ENCODE measurements at places on chromosomes 6 and 20.

- no peak for DNase-seq
Measured at GRCh38 chr6:296151-297122, 4.2 kb downstream of the DUSP22 start.

DNA sequence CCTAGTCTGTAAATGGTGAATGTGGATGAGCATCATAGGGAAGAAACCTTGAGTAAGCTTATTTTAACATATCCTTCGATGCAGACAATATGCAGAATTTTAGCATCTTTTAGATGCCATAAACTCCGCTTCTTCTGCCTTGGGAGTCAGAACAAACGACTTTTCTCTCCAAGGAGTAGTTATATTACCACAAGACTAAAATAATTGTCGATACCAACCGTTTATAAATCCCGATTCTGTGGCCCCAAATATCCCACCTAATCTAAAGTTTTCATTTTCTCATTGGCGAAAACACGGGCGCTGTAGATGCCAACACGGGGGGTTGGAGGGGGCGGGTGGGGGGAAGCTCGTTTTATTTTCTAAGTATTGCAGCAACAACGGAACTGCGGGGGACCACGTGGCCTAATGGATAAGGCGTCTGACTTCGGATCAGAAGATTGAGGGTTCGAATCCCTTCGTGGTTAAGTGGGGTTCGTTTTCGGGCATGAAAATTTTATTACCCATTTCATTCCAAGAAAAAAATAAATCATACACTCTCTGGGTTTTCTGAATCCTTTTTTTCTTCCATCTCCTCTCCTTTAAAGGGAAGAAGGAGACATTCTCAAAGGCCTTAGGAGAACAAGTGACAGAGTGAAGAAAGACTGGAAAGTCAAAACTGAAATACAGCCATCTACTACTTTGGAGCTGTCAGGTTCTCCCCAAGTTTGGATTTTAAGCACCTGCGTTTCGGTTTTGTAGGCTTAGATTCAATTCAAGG lies 65.5 kb upstream of the BTN3A2 start:
- DNase-seq = no peak

DNA sequence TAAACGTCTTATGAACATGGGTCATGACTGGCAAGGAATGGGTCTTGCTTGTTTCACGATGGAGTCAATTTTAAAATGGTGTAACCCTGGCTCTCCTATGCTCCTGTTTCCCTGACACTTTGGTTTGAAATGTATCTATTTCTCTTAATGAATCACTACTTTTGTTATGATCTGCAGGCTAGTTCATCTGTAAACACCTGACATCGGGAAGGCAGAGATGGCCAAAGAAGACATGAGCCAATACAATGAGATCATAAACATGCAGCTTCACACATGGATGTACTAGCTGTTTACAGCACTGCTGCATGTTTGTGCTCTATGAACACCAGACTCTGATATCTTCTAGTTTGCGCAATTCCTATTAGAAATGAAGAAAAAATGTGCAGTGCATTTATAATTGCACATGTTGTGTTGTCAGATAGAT lies 11.0 kb upstream of the RAD21L1 start:
- DNase-seq = no peak

GRCh38 chr6:37099442-37099841 lies 70.5 kb upstream of the PIM1 start:
- no peak for DNase-seq

DNA sequence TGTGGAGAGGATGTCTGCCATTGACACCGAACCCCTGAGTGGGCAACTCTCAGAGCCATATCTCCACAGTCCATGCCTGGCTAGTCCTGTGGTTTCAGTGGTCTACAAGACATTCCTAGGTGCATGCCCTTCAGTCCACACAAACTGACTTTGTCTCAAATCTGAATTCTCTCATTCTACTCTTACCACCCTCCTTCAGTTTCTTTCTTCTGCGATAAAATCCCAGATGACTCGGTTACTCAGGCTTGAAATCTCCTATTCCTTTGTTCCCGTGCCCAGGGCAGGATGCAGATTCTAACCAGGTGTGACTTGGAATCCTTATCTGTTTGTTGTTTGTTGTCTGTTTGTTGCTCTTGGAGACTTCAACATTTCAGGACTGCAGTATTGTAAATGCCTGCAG lies 9.3 kb downstream of the CDS2 start:
- DNase-seq = no peak

DNA sequence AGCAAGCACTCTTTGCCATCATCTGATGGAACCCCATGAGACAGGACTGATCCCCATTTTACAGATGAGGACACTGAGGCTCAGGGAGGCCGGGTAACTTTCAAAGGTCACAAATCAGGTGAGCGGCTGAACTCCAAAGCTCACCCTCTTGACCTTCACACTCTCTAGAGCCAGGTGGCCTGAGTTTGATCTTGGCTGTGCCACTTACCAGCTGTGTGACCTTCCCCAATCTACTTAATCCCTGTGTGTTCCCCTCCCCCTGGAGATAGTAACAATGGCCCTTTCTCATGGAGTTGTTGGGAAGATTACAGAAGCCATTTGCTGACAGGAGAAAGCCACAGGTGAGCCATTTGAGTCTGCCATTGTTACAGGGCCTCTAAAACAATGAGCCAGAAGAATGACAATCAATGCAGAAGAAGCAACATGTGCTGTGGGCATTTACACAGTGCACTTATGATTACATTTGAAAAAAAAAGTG lies 34.5 kb downstream of the BMP7 start:
- no peak for DNase-seq

All from stimulated activated CD8-positive, alpha-beta memory T cell treated with anti-CD3 and anti-CD28 coated beads, Interleukin-4, amount 100 ng/mL, for 4 hours (primary cell).